ENCODE measurements at places on chromosomes 3 and 15.
A peak's percentile ranks its signal among the peaks of the same experiment; 100 is the strongest.

GRCh38 chr15:40917585-40917984 is 11.6 kb upstream of the DLL4 start:
- no peak for DNase-seq

DNA sequence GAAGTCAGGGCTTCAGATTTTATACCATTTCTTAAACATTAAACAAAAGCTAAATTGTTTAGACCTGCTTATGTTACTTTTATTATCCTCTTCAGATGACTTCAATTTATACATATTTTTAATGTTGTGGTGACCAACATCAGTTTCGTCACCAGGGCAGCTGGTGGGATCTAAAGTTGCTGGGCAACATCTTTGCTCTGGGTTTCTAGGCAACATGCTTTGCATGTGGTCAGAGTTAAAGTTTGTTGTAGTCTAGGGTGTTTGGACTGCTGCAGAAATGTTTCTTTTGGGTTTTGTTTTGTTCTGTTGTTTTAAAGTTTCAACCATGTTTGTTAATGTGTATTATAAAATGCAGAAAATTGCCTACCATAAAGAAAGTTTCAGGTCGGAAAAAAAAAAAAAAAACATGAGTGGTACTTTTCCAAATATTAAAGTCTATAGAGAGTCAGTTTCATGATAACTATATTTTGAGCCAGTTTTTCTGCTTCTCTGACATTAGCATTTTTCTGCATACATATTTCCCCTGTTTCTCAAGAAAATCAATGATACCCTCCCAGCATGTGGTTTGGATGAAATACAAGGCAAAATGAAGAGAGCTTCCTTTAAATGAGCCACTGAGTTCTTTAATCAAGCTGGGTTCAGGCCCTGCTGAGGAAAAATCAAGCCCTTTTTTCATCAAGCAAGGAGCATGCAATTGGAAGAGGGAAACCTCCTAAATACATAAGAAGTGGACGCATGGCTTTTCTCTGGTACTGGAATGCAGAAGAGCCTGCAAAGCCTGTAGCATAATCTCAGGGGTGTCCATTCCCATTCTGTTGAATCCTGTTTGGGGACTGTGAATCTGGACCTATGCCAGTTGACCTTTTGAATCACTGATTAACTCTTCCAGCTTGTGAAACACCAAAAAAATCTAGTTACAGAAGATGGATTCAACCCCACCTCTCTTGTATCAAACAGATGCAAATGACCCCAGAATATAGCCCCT is 35.0 kb upstream of the VGLL3 start:
- no peak for DNase-seq

GRCh38 chr3:169667166-169668071 is 3.9 kb upstream of the MECOM start:
- no peak for DNase-seq

GRCh38 chr3:45983770-45984169 is 11.9 kb downstream of the FYCO1 start:
- DNase-seq = no peak

DNA sequence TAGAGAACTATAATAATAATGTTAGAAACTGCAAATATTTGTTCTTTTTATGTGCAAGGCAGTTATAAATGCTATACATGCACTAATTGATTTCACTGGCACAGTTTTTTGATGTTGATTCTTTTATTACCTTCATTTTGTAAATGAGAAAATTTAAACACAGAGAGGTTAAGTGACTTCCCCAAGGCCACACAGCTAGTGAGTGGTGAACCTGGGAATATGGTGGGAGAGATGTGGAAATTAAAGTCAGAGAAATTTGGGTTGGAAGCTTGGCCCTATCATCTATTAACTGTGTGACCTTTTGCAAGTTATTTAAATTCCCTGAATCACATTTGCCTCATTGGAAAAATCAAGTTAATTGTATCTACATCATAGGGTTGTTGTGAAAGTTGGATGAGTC is 39.6 kb upstream of the AKAP13 start:
- no peak for DNase-seq

DNA sequence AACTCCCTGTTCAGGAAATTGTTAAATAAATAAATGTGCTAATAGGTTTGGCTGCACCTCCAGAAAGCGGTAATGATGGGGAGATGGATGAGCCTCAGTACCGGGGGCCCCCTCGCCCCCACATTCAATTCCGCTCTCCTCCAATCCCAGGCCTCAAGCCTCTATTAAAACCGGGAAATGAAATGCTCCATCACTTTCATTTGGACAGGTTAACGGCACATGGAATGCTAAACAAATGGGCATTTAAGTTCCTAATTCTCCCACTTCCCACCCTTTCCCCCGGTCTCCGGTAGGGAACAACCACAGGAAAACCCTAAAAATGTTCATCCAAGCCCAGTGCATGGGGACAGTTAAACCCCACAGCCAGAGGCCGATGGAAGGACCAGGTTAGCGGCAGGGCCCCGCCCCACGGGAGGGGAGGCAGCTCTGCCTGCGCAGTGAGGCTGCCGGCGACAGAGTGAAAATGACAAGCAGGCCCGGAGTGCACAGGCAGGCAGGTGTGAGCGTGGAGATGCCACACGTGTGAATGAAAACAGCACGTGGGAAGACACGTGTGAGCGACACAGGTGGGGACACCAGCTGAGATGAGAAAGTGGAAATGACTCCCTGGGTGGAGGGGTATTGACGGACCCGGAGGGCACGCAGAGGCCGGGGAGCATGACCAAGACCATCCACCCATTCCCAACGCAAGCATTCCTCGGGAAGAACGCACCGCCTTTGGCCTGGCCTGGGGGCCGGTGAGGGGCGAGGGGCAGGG is 28.1 kb downstream of the RNU5B-1 start:
- DNase-seq = no peak

GRCh38 chr15:88804257-88804656 is 1.0 kb downstream of the ACAN start:
- no peak for DNase-seq

GRCh38 chr3:96705895-96706294 is 108.5 kb upstream of the EPHA6 start:
- DNase-seq = no peak

GRCh38 chr3:58719684-58720083 is 53.1 kb upstream of the FAM3D start:
- DNase-seq = no peak

GRCh38 chr3:157204880-157205279 is 44.9 kb upstream of the CCNL1 start:
- DNase-seq = no peak

DNA sequence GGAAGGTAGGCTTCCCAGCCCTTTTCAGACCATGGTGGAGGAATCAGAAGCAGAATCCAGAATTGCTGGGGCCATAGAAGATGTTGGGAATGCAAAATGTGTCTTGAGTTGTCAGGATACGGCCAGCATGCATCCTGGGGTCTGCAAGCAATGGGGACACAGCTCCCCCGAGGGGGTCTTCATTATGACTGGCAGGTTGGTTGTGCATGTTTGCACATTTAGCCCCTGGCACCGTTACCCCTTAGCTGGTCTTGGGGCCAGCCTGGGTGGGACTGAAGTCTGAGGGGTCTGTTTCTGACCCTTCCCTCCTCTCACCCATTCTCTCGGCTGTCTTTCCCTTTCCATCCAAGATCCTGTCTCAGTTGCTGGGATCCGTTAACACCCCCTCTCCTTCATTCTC is 50.7 kb downstream of the STARD5 start:
- no peak for DNase-seq

DNA sequence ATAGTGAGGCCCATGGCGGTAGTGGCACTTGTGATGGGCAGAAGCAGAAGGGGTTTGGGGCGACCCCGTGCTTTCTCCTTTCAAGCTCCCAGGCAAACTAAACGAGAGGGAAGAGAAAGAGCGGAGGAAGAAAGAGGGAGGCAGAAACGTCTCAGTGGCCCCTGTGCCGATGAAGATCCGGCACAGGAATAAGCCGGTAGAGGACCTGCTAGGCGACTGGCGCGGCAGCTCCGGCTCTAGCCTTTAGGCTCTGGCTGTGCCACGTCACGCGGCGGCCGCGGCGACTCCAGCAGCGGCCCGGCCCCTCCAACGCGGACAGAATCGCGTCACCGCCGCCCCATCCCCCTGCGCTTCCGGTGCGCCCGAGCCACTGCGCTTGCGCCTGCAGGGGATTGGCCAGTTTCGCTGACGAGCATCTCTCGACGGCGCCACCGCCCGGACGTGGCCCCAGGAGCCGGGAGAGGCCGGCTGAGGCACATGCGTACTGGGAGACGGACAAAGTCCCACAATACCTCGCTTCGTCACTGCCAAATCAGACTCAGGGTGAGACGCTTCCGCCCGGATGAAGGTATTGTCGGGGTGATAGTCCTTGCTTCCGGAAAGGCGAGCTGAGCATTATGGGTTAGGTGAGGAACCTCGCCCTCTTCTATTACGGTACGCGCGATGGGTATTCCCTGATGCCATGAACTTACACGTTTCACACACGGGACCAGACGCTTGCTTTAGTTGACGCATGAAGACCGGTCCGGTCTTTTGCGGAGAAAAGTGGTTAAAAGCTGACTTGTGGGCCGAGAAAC is at the start of gene ARF4:
Gene ARF4 (minus strand): TSS at position 218 of the 797 bp plus-strand sequence. CDS start 204 bp downstream, at position 14.
- peak; percentile 98 for DNase-seq

- no peak for DNase-seq
Measured at GRCh38 chr3:72950801-72951200, 45.8 kb upstream of the PPP4R2 start.

GRCh38 chr3:180142041-180142440 is 105.3 kb upstream of the PEX5L start:
- no peak for DNase-seq

- DNase-seq = no peak
Measured at GRCh38 chr3:194739498-194740284, 54.0 kb downstream of the FAM43A start.

DNA sequence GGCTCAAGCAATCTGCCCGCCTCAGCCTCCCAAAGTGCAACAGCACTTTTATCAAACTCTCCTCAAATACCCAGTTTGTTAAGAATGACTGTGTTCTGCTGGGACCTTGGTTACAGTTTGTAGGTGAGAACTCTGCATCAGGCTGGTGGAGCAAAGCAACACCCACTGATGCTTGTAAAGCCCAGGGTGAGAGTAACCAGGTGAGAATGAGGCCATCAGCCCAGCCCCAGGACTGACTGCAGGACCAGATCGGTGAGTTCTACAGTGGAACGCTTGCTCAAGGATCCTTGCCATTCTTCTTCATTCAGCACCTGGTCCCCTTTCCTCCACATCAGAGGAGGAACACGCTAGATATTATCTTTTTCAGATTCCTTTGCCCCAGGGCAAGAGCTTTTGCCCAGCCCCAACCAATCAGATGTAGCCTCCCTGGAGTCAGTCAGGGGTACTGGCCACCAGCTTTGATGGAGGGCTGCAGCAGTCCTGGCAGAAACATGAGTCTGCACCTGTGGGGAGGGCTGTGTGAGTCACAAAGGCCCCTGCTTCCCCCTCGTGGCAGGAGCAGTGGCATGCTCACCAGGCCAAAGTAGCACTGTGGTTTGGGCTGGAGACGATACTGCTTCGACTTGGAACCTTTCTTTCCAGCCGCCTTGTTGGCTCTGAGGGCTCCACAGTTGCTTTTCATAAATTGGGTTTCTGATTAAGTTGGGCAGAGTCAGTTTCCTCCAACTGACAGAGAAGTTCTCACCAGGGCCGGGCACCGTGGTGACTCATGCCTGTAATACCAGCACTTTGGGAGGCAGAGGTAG is 3.5 kb upstream of the SHISA5 start:
- DNase-seq = peak; percentile 84

- DNase-seq = no peak
Measured at GRCh38 chr3:56894881-56895431, 93.2 kb upstream of the ARHGEF3 start.

GRCh38 chr3:49199239-49199899 is 28.0 kb downstream of the KLHDC8B start:
- DNase-seq = peak; percentile 6

DNA sequence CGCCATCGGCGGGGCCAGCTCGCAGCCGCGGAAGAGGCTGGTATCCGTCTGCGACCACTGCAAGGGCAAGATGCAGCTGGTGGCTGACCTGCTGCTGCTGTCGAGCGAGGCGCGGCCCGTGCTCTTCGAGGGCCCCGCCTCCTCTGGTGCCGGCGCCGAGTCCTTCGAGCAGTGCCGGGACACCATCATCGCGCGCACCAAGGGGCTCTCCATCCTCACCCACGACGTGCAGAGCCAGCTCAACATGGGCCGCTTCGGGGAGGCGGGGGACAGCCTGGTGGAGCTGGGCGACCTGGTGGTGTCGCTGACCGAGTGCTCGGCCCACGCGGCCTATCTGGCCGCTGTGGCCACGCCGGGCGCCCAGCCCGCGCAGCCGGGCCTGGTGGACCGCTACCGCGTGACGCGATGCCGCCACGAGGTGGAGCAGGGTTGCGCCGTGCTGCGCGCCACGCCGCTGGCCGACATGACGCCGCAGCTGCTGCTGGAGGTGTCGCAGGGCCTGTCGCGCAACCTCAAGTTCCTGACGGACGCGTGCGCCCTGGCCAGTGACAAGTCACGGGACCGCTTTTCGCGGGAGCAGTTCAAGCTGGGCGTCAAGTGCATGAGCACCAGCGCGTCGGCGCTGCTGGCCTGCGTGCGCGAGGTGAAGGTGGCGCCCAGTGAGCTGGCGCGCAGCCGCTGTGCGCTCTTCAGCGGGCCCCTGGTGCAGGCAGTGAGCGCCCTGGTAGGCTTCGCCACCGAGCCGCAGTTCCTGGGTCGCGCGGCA is 1.8 kb downstream of the TLNRD1 start:
- DNase-seq = no peak

Measured in prostate gland (tissue), 2 donors.